ELR (cell line): ENCODE measurements at places on chromosomes 2 and 18.
A peak's percentile ranks its signal among the peaks of the same experiment; 100 is the strongest.

GRCh38 chr2:169093535-169093934 is 24.2 kb downstream of the DHRS9 start:
- DNase-seq, result no peak

GRCh38 chr2:26530240-26530540 is 52.3 kb upstream of the OTOF start:
- DNase-seq, result no peak

GRCh38 chr18:47604021-47604420 is 326.4 kb downstream of the SMAD2 start:
- no peak for DNase-seq

DNA sequence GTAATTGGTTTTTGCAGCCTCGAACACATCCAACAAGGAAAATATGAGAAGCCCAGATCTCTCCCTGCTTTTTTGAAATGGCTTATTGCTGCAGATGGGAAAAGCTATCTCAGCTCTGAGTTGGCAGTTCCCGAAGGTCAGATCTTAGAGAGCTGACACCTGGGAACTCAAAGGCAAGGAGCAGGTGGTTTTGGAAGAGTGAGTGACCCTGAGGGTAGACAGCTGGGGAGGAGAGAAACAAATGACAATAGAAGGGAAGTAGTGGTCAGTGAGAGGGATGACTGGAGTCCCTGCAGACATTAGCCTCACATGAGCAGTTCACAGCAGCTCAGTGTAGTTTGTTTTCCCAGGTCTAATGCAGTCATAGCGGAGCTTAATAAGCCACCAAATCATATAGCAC is 317.9 kb downstream of the STK39 start:
- DNase-seq, result no peak

- DNase-seq, result no peak
Measured at GRCh38 chr2:237886685-237887481, 27.5 kb downstream of the RAMP1 start.

- DNase-seq, result no peak
Measured at GRCh38 chr2:196183172-196183473, 11.7 kb upstream of the STK17B start.

DNA sequence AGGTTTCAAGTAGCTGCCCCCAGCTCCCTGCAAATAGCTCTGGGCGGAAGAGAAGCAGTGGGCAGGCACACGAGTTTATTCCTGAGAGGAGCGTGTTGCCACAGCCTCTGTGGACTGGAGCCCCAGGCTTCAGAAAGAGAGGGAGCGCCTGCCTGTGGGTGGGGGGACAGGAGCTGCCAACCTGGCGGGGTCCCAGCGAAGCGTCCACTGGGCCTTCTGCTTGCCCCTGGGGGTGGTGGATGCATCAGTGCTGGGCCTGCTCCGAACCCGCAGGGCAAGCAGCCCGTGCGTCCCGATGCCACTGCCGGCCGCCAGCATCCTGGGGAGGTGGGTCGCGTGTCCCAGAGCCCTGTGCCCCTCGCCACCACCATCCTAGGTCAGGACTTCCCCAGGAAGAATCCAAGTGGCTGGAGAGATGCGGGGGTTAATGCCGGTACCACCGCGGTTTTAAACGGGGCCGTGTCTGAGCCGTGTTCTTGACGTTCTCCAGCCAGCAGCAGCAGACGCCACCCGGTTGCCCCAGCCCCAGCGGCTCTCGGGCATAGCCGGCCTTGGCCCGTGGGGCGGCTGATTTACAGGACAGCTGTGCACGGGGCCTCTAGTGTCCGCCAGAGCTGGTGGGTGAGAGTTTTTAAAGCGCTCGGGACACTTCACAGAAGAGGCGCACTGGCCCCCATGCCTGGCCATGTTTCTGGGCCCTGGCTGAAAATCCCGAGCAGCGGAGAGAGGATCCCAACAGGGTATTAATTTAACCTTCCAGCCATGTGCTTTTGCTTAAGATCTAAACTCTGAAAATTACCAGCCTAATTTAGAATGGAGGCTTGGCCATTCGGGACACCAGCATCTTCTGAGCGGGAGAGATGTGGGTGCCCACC is 84.7 kb downstream of the NFATC1 start:
- no peak for DNase-seq

- no peak for DNase-seq
Measured at GRCh38 chr2:226483143-226483542, 316.5 kb downstream of the IRS1 start.

DNA sequence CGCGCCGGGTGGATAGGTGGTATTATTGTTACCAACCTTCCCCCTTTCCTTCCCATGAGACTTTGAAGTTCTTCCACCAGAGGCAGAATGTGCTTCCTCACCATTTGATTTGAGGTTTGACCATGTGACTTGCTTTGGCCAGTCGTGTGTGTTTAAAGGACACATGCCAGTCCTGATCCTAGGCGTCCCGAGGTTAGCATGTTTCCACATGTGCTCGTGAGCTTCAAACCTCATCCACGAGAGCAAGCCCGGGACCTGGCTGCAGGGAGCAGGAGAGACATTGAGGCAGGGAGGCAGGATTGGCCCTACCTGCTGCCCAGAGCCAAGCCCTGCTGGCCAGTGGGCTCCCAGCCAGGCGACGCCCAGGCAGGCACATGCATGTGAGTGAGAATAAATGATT is 27.4 kb upstream of the EDAR start:
- DNase-seq, result no peak

- peak; percentile 79 for DNase-seq
Measured at GRCh38 chr2:105369777-105370690, 28.8 kb downstream of the FHL2 start.
